ENCODE measurements at places on chromosomes 3 and 15.
A peak's percentile ranks its signal among the peaks of the same experiment; 100 is the strongest.

- no peak for DNase-seq
Observed at GRCh38 chr3:150545419-150546225, 674 bp downstream of the SERP1 start.

- no peak for DNase-seq
Observed at GRCh38 chr3:3632449-3632848, 166.8 kb upstream of the LRRN1 start.

GRCh38 chr3:71076361-71077002, 507.0 kb downstream of the FOXP1 start:
- DNase-seq, result no peak

GRCh38 chr3:117998071-117998470, 1036.6 kb downstream of the IGSF11 start:
- no peak for DNase-seq

GRCh38 chr3:51099794-51100535, 285.1 kb upstream of the MANF start:
- peak; percentile 55 for DNase-seq

DNA sequence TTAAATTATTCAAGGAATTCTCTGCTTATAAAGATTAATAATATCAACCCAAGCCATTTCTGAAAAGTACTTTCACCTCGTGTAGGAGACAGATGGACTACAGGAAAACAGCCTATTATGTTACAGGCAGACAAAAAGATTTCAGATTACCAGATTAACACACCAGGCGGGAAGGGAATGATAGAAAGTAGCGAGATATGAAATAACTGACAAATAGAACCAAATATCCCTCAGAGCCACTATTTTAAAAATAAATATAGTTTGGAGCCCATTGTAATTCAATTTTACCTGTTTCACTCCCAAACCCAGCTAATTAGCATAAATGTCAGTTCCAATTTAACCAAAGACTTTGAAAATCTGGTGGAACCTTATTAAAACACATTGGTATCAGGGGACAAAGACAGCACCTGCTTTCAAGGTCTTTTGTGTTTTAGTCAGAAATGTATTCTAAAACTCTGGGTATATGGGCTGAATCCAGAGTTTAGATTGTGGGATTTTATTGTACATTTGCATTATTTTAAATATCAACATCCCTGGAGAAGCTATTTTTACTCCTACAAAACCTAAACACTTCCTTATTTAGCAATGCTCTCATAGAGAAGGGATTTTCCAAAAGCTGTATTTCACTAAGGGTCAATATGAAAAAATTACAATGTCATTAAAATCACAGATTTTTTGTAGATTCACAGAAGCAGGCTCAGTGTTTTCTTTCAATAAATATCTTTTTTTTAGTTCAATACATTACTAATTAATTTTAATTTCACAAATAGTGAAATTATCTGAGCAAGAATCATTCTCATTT, 138.4 kb downstream of the TNIK start:
- peak; percentile 6 for DNase-seq

GRCh38 chr15:75231836-75232235, 26.3 kb upstream of the GOLGA6C start:
- DNase-seq, result no peak

GRCh38 chr15:69723404-69724096, 270.9 kb downstream of the RPLP1 start:
- peak; percentile 49 for DNase-seq

DNA sequence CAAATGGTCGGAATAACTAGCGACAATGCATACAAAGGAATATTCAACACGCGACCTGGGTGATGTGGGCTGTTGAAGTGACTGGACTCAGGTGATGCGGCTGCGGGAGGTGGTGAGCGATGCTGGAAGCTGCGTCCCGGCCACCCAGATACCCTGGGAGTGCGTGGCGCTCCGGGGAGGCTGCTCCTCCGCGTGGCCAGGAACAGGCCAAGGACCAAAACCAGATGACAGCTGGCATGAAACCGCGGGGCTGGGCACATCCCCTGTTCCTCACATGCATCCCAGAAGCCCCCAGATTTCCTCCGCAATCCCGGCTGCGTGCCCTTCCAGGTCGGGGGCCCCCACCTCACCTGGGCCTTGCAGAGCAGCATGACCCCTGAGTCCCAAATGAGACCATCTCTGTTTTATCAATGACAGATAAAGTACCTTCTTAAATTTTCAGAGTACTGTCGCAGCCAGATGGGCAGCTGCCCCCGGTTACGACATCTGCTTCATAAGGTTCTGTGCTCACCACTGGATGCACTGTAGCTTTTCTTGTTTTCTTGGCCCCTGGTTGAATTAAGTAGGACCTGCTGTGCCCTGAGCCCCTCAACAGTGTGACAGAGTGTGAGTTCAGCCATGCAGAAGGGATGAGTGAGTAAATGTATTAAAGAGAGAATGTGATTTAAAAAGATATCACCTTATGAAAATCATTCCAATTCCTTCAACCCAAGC, 278.2 kb downstream of the GABRG3 start:
- DNase-seq, result peak; percentile 64

DNA sequence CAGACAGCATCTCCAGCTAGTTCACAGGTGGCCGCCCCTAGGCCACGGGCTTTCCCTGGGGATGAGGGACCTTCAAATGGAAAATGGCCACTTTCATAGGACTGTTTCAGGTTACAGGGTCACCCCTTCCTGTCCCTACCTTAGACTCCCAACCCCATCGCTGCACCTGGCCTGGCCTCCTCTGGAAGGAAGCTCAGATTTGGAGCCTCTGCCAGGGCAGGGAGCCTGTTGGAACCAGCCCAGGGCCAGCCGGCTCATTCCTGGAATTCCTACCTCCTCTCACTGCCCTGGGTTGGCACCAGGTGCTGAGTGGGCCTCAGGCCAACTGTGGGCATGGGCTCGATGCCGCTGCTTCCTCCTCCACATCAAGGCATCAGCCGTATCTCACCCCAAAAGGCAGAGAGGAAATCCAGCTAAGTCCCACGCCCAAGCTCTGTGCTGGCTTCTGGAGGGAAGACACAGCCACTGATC, 42.2 kb downstream of the KLHL25 start:
- DNase-seq, result no peak

DNA sequence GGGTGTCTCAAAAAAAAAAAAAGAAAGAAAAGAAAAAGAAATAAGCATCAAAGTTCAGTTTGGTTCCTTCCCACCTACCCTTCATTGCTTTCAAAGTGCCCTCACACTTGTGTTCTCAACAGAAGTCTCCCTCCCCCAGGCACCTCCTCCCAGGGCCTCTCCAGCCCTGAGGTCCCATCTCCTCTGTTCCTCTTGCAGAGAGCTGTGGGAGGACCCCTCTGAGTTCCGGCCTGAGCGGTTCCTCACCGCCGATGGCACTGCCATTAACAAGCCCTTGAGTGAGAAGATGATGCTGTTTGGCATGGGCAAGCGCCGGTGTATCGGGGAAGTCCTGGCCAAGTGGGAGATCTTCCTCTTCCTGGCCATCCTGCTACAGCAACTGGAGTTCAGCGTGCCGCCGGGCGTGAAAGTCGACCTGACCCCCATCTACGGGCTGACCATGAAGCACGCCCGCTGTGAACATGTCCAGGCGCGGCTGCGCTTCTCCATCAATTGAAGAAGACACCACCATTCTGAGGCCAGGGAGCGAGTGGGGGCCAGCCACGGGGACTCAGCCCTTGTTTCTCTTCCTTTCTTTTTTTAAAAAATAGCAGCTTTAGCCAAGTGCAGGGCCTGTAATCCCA, 6.1 kb downstream of the CYP1A2 start:
- no peak for DNase-seq

DNA sequence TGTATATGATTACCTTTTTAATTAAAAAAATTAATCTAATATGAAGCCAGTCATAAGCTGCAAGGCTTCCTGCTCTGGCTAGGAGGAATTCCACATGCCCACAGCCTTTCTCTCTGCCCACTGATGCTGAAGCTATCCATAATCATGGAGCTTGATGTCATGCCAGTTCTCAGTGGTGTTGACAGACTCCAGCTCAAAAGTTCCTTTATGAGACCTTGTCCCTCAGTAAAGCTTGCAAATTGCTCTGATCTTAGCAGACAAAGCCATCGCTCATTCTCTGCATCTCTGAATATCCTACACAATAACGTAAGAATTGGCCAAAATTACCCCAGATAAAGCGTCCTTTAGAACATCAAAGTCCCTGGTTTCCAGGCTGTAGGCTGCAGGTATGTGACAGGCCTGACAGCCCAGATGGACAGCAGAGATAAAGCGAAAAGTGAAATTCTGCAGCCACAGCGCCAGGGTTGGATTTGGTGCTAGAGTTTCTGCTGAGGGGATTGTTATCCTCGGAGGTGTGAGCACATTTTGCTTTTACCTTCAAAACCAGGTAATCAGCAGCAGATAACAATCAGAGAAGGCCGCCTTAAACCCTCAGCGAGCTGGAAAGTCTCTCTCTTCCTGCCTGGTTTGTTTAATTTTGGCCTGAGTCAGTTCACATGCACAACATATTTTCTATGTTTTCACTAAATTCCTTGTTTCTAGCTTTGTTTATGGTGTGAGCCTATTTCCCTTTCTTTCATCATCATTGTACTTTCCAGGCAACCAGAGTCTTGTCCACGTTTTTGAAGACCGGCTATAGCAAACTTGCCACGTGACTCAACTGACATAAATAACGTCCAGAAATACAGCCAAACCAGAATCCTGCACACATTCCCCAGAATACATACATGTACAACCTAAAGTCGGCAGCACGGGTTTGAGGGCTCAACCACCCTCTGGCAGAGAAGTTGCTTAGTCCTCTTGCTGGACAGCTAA, 36.6 kb upstream of the ALDH1A3 start:
- DNase-seq, result no peak

DNA sequence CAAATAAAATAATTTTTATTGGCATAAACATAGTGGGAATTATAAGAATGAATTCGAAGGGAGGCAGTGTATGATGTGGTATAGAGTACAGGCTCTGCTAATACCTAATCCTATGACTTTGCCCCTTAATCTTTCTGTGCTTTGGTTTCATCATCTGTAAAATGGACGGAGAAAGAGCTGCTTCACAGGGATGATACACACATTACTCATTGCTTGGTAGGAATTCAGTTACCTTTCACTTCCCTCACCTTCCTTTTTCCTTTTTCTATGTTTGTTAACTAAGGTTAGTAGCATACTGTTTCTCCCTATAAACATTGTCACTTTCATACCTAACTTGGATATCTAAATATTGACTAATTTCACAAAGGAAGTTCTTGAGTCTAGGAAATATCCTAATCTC, 36.2 kb downstream of the LEKR1 start:
- DNase-seq, result no peak

DNA sequence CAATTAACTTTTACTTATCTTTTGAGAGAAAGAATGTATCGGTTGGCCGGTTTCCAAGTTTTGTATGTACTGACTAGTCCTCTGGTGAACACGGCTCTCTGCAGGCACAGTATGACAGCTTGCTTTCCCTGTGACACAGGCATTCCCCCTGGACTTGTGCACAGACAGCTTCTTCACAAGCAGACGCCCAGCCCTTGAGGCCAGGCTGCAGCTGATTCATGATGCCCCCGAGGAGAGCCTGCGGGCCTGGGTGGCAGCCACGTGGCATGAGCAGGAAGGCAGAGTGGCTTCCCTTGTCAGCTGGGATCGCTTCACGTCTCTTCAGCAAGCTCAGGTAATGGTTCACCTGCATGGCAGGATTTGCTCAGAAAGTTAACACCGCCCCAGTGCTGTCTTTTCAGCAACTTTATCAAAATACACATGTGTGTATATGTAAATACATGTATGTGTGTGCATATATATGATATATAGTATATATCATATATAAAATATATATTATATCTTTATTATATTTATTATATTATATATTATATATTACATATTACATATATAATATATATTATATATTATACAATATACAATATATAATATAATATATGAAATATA, 25.5 kb downstream of the FAN1 start:
- DNase-seq, result no peak

GRCh38 chr3:53170325-53171063, 9.5 kb downstream of the PRKCD start:
- DNase-seq, result no peak

DNA sequence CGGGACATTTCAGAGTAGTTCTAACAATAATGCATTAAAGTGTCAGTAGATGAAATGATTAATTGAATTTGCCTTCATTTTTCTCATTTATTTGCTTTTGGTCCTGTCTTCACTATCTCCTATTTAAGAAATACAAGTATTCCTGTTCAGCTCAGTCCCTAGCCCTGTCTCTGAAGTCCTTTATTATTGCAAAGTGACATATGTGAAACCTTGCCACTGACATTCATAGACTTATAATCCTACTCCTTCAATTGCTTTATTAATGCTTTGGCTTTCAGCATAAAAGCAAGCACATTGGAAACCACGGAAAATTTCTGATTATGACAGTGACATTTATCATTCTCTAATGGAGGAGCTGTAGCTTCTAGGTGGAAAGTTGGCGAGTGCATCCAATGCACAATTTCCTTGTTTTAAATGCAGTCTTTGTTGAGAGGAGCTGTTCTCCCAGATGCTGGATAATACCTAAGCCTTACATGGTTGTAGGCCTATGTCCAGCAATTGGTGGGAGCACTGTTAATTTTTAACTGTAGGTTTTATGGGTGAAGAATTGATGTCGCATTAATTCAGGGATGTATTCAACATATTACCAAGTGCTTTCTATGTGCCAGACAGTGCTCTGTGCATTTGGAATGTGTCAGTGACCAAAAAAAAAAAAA, 337.8 kb downstream of the FEZF2 start:
- DNase-seq, result no peak

DNA sequence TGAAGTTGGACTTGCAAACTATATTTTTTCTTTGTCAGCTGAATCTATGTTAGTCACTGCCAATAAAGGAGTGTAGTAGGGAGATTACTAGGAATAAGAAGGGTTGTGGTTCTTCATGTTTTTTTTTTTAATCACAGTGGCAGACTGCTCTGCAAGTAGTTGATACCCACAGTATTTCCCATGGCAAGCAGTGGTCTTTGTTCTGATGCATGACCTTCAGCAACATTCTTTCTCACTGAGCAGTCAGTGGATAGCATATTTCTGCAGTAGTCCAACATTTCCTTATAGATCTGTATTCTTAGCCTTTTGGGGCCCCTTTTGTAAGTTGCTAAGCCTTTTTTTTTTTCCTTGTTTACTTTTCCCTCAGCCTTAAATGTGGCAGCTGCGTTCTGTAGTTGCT, 151.1 kb downstream of the DOCK3 start:
- DNase-seq, result no peak

GRCh38 chr15:89837830-89838178, 23.2 kb upstream of the ANPEP start:
- no peak for DNase-seq

DNA sequence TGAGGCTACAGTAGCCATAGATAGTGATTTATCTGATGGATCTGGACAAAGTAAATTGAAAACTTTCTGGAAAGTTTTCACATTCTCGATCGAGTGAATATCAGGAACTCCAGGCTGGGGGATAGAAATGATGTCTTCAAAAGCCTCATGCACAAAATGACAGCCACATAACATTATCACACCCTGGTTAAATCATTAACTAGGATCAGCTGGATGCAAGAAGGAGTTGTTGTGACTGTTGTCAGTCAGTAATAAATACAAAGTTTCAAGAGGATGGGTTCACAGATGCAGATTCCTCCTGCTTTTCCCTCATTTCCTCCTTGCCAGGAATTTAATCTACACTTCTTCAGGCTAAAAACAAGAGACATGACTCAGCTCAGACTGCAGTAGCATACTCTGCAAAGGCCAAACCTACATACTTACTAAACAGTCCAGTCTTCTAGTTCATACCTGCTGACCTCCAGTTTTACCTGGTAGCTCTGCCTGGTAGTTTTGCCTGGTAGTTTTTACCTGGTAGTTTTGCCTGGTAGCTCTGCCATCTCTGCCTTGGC, 40.9 kb downstream of the C2CD4A start:
- DNase-seq, result no peak

GRCh38 chr3:45612138-45612537, 17.6 kb downstream of the LIMD1 start:
- no peak for DNase-seq

Data from SK-N-SH (cell line).